Natural killer cell (primary cell): ENCODE measurements at places on chromosomes 6 and 20. TPM values are rescaled to one million over a fixed set of nuclear protein-coding genes. Genes with fewer than 3 reads are reported as not detected.

FHL5 gene
- not detected for total RNA-seq

CHRNA4 gene
- not detected for total RNA-seq

TP53TG5 gene
- not detected for total RNA-seq

- no peaks in the 10 kb centered on the region for H3K4me1 ChIP-seq
- no peak overlapping the region for H3K27ac ChIP-seq
- no peak for DNase-seq
- no peaks in the 10 kb centered on the region for H3K27me3 ChIP-seq
Observed at GRCh38 chr6:47967843-47968242, 143.2 kb downstream of the PTCHD4 start.

GNAS-AS1 gene
- total RNA-seq, result 0.60 TPM
